ENCODE measurements at places on chromosomes 13 and 19.
A peak's percentile ranks its signal among the peaks of the same experiment; 100 is the strongest.

DNA sequence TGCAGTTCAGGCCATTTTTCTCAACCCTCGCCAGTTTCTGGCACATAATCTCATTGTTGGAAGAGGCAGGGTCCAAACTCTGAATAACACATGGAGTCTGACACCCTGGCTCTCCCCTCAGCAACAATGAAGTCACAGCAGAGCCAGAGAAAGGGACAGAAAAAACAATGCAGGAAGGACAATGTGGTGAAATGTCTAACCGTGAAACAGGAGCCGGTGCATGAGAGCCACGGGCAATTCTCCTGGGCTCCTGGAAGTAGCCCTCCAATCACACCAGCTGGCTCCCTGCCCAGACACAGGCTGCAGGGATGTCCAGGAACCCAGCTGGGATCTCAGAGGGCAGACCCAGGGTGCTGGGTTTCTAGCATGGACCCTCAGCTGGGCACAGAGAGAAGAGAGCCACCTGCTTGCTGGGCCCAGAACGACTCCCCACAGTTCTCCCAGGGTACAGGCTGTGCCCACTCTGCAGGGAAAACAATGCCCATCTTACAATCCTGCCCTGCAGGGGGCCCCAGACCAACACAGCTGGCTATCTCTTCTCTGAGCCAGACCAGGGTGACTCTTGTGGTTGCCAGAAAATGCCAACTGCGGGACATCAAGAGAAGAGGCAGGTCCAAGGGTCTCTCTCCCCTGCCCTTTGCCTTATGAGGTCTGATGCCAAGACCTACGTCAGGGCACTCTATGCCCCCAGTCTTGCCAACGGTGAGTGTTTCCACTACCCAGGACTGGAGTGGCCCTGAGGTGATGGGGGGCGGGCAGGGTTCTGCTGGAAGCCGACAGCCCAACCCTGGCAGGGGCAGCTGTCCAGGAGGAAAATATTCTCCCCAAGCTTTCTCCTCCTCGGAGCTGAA lies 64.5 kb downstream of the CEBPG start:
- DNase-seq = no peak

DNA sequence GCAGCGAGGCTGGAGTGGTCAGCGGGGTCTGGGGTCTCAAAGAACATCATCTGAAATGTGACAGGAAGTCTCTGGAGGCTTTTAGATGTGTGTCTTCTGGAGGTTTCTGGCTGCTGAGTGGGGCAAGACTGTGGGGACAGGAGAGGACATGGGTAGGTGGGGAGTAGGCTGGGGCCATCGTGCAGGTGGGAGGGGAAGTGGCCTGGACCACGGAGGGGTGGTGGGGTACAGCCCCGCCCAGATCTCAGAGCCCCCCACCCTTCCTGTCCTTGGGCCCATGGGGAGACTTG lies 6.2 kb downstream of the AP1M1 start:
- DNase-seq = no peak

- DNase-seq = peak; percentile 24
Measured at GRCh38 chr13:41463838-41464602, 6.7 kb downstream of the RGCC start.

GRCh38 chr19:31102674-31103073 lies 246.6 kb downstream of the TSHZ3 start:
- DNase-seq = no peak

GRCh38 chr13:75635828-75636435 lies at the start of gene LMO7:
Gene LMO7, plus strand, starts transcription at chr13:75636330. Its CDS starts 328 bp downstream, at chr13:75636658.
- peak; percentile 32 for DNase-seq

DNA sequence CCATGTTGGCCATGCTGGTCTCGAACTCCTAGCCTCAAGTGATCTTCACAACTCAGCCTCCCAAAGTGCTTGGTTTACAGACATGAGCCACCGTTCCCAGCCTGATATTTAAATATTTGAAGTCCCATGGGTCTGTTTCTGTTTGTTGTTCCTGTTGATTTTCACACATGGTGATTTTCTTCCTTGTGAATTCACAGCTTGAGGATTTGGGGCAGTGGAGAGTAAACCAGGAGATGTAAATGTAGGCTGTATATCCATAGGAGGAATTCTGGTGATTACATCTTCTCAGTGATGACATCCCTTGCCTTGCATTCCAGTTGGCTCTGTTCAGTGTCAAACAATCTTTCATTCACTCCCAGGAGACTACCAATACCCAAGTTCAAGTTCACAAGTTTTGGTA lies 471.9 kb downstream of the KCTD12 start:
- DNase-seq = no peak

DNA sequence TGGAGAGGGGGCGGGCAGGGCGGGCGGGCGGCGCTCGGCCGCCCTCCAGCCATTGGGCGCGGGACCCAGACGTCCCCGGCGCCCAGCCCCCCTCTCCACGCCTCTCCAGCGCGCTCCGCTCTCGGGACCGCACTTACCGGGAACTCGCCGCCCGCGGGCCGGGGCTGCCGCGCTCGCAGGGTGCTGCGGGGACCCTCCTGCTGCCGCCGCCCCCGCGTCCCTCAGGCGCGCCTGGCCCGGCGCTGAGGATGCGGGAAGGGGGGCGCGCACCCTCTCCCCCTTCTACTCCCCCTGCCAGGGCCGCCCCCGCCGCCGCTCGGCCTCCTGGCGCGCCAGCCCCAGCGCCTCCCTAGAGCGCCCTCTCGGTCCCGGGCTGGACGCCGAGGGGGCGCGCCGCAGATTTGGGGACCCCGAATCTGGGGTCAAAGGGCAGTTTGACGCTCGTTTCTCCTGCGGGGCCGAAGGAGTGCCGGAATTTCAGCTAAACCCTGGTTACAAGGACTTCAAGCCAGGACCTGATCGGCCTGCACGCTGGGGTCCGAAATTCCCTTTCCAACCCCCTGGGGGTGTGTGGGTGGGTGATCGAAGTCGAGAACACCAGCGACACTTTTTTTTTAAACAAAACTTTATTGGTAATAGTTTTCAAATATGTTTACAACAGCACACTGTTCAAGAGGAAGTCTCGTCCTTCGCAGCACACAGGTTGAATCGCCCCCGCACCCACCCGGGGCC lies 696 bp upstream of the SAMD1 start:
- peak; percentile 61 for DNase-seq

GRCh38 chr19:16266586-16266942 lies 58.1 kb upstream of the KLF2 start:
- DNase-seq = peak; percentile 87

- no peak for DNase-seq
Measured at GRCh38 chr13:94470126-94470525, 9.4 kb downstream of the DCT start.

GRCh38 chr19:27843861-27844260 lies 1369.1 kb downstream of the UQCRFS1 start:
- DNase-seq = no peak

GRCh38 chr19:10516064-10516385 lies 1.2 kb downstream of the S1PR5 start:
- DNase-seq = peak; percentile 55

DNA sequence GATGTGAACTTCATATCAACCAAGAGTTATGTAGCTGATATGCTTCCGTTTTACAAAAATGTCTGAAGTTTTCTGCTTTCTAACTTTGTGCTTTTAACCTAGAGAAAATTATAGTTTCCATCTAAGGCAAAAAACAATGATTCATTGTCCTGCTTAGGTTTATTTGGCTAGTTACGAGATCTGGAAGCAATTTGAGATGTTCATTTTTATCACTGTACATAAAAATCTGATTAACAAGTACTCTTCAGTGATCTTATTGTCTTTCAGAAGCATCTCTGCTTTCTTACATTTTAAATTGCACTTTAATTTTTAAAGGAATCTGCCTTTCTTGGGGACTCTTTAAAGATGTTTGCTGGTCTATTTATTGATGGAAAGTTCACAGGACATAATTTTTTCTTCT lies 188.1 kb downstream of the RFC3 start:
- DNase-seq = no peak
